ENCODE measurements at places on chromosomes 3 and 15. TPM values are rescaled to one million over a fixed set of nuclear protein-coding genes. Genes with fewer than 3 reads are reported as not detected.

Gene CLDN16
- not detected for total RNA-seq

Gene CSPG4
- 15.6 TPM for total RNA-seq

Gene SLC9C1
- 1.9 TPM for total RNA-seq

Gene AGBL1
- total RNA-seq: not detected

Gene AMT
- total RNA-seq: 28.0 TPM

Gene SH2D7
- not detected for total RNA-seq

Gene NR2E3
- total RNA-seq: not detected

Gene RASGRP1
- total RNA-seq: 0.37 TPM

Gene ZNF609
- total RNA-seq: 19.1 TPM

Gene FRG2C
- total RNA-seq: not detected

Gene SMC4
- total RNA-seq: 16.5 TPM

Gene FNDC3B
- 86.9 TPM for total RNA-seq

Gene LRRIQ4
- not detected for total RNA-seq

Gene FRMD5
- total RNA-seq: 72.7 TPM

Gene NT5DC2
- 57.3 TPM for total RNA-seq

Gene PLOD2
- total RNA-seq: 17.5 TPM

Gene GOLGA6L10
- total RNA-seq: 0.70 TPM

Gene CAND2
- 92.2 TPM for total RNA-seq

Gene TTC23
- 10.3 TPM for total RNA-seq

Gene MYZAP
- 938 TPM for total RNA-seq

Gene SNX22
- total RNA-seq: 0.78 TPM

Gene GSK3B
- total RNA-seq: 39.0 TPM

Gene VIPR1
- total RNA-seq: 2.1 TPM

Gene RETNLB
- not detected for total RNA-seq

Gene RAB27A
- 3.1 TPM for total RNA-seq

Gene AP3B2
- 0.26 TPM for total RNA-seq

Gene IL5RA
- total RNA-seq: 0.23 TPM

Gene ACOX2
- 46.4 TPM for total RNA-seq

Gene TNK2
- 24.4 TPM for total RNA-seq
